ENCODE measurements at places on chromosomes 13 and 19.
A peak's percentile ranks its signal among the peaks of the same experiment; 100 is the strongest.

- DNase-seq: peak; percentile 56
Observed at GRCh38 chr19:7507884-7508283, 8.0 kb upstream of the ZNF358 start.

DNA sequence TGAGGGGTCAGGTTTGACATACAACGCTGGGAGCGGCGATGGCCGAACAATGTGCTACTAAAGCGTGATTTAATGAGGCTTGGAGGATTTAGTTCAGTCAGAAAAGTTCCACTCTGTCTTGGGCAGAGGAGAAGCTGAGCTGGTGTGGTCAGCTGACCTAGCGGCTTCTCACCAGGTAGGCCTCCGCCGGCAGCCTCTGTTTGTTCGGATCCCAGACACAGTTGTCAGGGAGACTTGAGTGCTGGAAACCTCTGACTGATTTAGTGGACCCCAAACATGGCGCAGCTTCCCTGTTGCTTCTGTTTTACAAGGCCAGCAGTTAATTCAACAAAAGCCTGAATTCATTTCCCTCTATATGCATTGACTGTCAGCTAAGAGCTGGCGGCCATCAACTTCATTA is 36.5 kb upstream of the OLFM4 start:
- DNase-seq: no peak

- DNase-seq: no peak
Observed at GRCh38 chr13:46229251-46229650, 17.5 kb downstream of the LRRC63 start.

DNA sequence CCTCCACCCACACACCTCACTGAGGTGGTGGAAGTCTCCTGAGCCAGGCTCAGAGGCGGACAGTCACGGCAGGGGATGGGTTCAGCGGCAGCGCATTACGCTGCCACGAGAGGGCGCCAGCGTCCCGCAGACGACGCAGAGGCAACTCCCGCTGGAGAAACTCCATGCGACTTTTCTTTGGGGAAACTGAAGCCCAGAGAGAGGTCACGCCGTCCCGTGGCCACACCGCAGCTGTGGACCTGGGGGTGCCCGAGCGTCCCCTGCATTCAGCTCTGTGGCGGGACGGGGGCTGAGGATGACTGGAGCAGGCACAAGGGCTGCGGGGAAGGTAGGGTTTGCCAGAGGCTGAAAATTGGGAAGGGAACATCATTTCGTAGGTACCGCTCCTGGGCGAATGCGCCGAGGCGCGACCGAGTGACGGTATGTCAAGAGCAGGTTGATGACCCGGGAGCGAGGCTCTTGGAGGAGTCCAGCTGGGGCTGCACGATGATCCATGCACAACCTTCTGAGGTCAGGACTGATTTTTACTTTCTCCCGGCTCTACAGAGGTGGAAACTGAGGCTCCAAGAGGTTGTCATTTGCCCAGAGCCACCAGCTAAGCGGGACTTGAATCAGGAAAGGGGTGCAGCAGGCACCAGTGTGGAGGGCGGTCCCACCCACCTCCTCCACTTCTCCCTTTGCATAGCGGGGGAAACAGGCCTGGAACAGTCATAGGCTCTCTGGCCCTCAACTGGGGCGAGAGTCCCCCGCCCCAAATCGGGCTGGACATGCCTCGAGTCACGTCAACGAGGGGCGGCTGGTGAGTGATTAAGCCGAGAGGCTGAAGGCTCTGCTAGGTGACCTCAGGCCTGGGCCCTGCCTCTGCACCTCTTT is 690 bp upstream of the ARRDC2 start:
- DNase-seq: peak; percentile 76

DNA sequence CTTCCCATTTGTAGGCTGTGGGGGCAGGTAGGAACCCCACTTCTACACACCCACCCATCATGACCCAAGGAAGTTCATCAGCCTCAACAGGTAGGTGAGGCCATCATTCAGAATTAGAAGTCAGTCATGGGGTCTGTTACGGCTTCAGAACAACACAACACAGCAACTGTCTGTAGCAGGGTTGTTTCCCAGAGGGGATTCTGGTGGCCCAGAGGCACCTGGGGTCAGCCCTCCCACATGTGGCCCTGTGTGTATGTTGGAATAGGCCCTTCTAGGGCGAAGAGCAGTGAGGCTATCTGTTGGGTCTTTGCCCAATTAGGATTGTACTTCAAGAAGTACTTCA is 3.4 kb downstream of the IGFLR1 start:
- DNase-seq: no peak

DNA sequence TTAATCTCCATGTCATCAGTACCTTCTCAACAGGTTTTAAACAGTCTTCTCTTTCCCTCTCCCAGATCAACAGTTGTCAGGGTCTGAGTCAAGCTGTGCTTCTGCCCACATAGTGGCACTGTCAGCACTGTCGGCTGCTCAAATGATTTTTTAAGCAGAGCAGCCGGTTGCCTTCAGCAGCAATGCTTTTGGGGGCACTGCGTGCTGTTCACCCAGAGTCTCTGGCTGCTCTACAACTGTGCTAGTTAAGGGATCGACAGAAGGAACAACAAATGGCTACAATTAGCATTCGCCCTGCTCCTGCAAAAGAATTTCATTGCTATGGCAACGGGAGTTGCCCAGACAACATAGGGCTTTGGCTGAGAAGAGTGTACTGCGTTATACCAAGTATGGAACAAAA is 412.9 kb downstream of the DIAPH3 start:
- DNase-seq: no peak

- no peak for DNase-seq
Observed at GRCh38 chr19:19817357-19817756, 4.2 kb downstream of the ZNF506 start.

DNA sequence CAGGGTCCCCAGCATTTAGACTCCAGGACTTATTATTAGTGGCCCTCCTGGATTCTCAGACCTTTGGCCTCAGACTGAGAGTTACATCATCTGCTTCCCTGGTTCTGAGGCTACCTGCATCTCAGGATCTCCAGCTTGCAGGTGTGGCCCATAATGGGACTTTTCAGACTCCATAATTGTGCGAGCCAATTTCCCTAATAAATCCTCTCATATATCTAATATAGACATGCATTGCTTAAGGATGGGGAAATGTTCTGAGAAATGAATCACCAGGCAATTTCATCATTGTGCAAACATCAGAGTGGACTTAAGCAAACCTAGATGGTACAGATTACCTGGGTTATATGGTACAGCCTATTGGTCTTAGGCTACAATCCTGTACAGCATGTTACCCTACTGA is 116.5 kb upstream of the FBXL3 start:
- DNase-seq: no peak

DNA sequence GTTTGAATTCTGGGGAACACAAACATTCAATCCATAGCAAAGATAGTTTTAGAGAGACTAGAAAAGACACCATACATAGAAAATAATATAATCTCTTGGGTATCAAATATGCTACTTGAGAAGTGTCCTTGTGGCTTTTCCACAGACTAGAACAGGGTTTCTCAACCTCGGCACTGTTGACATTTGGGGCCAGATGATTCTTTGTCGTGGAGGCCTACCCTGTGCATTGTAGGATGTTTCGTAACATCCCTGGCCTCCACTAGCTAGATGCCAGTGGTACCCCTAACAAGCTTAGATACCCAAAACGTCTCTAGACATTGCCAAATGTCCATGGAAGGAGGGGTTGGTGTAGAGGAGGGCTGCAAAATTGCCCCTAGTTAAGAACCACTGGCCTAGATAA is 2.2 kb upstream of the ESD start:
- DNase-seq: no peak

- no peak for DNase-seq
Observed at GRCh38 chr13:98366959-98367358, 189.9 kb upstream of the RNF113B start.

- no peak for DNase-seq
Observed at GRCh38 chr19:17872251-17873001, 681 bp downstream of the SLC5A5 start.
